Stimulated activated CD4-positive, alpha-beta T cell treated with anti-CD3 and anti-CD28 coated beads, Interleukin-15, amount 100 ng/mL, for 1 hour (primary cell): ENCODE measurements at places on chromosomes 13 and 19.
A peak's percentile ranks its signal among the peaks of the same experiment; 100 is the strongest.

- DNase-seq: no peak
Observed at GRCh38 chr19:48757741-48758144, 2.4 kb downstream of the FGF21 start.

- no peak for DNase-seq
Observed at GRCh38 chr19:6531956-6532243, 1.1 kb downstream of the TNFSF9 start.

- DNase-seq: no peak
Observed at GRCh38 chr13:49536144-49536873, 40.6 kb downstream of the PHF11 start.

DNA sequence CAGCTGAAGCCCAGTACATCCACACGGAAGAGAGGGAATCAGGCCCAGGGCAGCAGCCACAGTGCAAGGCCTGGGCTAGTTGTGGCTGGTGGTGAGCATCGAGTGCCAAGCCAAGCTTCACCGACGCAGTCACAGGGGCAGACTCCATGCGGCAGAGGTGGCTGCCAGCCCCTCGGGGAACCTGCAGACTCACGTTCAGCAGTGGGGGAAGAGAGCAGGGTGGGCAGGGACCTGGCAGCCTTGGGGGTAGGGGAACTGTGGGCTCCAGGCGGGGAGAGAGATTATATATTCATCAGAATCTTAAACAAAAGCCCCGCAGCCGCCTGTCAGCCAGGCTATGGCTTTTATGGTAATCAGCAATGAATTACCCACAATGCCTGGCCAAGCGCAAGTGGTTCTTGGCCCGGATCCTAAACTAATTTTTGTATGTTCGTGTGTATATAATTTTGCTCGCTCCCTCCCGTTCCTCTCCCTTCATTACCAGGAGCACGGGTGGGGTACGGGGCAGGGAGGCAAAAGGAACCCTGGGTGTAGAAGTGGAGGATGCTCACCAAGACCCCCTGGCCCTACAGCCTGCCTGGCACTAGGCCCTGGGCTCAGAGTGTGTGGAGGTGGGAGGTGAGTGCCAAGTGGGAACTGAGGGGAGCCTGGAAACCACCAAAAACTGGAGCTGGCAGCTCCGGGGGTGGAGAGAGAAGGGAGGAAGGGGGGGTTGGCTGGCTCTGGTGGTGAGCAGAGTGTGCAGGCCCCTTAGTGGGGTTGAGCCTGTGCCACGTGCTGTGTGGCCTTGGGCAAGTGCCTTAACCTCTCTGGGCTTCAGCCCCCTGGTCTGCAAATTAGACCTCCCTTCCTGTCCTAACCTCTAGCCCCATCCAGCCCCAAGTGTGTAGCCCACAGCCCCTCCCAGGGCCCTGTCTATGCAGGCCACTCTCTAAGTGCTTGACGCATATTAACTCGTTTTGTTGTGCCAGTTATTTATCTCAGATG is 31.9 kb downstream of the PTPRS start:
- DNase-seq: no peak

- peak; percentile 8 for DNase-seq
Observed at GRCh38 chr13:74040200-74040599, 94.0 kb downstream of the KLF12 start.

- DNase-seq: no peak
Observed at GRCh38 chr19:18611327-18612050, 1.2 kb upstream of the TMEM59L start.

DNA sequence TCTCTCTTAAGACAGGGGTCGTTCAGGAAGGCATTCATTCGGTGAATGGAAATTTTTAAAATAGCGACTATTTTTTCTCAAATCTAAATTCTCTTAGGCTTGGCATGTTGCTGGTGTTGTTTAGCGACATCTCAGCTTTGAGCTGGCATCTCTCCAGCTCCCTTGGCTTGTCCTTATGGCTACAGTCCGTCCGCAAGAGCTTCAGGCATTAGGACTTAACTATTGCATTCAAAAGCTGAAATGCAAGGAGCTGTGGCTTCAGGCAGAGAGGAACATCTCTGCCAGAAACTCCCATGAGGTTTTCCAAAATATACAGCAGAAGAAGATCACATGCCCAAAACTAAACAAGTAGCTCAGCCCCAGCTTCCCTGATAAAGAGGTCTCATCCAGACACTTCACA is 578.5 kb downstream of the EFNB2 start:
- no peak for DNase-seq

GRCh38 chr19:5627395-5627904 is 4.6 kb downstream of the SAFB start:
- DNase-seq: no peak

GRCh38 chr13:37059848-37060192 is 332 bp upstream of the SUPT20H start:
- DNase-seq: no peak

DNA sequence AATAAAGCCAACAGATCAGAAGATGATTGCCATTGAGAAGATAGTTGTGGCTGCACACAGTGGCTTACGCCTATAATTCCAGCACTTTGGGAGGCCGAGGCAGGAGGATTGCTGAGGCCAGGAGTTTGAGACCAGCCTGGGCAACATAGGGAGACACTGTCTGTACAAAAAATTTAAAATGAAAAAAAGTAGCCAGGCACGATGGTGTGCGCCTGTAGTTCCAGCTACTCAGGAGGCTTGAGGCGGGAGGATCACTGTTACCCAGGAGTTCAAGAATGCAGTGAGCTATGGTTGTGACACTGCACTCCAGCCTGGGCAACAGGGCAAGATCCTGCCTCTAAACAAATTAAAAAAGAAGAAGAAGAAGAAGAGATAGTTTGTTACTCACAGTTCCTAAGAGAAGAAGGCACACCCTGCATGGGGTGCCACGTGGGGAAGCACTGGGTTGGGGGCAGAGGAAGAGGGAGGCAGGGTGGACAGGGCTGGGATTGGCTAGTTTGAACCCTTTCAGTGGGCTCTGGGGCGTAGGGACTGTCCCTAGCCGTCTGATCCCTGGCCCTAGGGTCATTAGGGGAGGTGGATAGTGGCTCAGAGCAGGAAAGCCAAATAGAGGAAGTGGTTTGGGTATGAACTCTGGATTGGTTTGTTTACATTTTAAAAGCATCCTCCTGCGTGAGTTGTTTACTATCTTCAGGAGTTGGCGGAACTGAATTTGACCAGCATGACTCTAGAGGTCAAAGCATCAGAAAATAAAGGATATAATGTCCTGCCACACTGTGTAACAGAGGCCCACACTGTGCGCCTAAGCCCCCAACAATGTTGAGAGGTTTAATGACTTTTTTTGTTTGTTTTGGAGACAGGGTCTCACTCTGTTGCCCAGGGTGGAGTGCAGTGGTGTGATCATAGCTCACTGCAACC is 60.5 kb upstream of the MEDAG start:
- DNase-seq: no peak

DNA sequence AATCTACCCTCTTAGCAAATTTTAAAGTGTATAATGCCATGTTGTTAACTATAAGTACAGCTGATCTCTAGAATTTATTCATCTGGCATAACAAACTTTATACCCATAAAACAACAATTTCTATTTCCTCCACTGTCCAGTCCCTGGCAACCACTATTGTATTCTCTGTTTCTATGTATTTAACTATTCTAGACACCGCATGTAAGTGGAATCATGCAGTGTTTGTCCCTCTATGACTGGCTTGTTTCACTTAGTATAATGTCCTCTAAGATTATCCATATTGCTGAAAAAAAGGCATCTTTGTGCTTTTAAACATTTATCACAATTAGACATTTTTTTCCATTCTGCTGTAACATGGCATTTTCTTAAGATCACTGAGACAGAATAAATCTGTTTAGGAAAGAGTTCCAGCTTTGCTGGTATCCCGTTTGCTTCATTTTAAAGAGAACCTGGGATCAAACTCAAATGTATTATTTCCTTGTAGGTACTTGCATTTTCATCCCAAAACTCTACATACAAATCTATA is 1191.0 kb downstream of the SLITRK5 start:
- DNase-seq: no peak

DNA sequence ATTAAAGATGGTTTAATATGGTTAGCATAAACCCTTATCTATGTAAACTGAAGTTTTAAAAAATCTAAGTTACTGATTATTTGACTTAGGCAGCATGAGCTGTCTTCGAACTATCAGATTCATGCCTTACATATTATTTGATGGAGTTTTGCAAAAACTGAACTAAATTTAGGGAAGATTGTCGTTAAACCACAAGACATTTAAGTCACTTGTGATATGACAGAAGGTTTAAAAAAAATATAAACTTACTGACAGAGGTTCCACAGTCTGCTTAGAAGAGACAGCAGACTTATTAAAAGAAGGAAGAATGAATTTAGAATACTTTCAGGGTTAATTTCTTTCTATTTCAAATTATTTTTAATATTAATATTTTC is 110.9 kb upstream of the FRY start:
- DNase-seq: no peak

GRCh38 chr13:111344471-111345191 is 24.2 kb downstream of the TEX29 start:
- no peak for DNase-seq

- DNase-seq: no peak
Observed at GRCh38 chr13:74979703-74980102, 502.3 kb downstream of the TBC1D4 start.

DNA sequence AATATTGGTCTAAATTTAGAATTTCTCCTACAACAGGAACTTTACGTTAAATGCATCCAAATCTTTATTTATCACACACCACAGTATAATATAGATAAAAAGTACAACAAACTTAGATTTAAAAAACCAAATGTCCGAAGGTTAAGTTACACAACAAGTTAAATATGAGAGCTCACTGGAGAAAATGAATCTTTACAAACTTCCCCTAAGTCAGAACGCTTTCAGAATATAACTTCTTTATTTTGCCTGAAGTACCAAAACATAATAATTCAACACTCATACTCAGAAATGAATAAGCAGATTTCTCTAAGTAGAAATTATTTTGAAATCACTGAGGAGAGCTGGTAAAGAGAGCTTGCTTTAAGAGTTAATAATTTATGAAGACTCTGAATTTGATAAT is 33.8 kb downstream of the TSC22D1 start:
- DNase-seq: no peak

GRCh38 chr13:46663206-46664037 is 110.5 kb downstream of the LRCH1 start:
- DNase-seq: no peak

- peak; percentile 43 for DNase-seq
Observed at GRCh38 chr19:54390942-54391577, 24.2 kb upstream of the TTYH1 start.

DNA sequence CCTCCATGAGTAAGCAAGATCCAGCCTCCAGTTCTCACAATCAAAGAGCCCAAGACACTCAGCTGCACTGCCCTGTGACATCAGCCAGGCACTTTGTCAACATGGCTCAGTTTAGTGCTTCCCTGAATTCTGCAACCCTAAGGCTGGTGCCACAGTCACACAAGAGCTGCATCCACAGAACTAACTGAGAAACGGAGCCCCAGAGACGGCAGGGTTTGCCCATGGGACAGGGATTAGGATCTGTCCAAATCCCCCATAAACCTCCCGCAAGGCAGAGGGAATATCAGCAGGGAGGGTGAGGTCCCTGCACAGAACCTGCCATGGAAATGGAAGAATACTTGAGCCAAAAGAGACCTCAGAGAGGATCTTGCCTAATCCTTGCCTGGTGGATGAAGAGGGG is 70.4 kb upstream of the UQCRFS1 start:
- no peak for DNase-seq

DNA sequence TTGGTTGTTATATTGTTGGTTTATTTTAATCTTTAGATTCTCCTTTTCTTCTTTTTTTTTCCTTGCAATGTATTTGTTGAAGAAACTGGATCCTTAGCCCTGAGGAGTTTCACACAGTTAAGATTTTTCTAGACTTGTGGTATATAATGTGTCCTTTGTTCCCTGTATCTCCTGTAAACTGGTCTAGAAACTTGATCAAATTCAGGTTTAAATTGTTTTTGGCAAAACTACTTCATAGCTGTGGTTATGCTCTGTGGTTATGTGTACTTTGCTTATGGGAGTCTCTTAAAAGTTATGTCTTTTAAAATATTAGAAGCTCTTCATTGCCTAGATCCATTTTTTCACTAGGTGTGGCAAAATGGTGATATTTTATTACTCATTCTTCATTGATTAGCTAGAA is 3.7 kb upstream of the MTRF1 start:
- no peak for DNase-seq

GRCh38 chr19:51706885-51707284 is 13.8 kb downstream of the SPACA6 start:
- DNase-seq: no peak

GRCh38 chr13:45370922-45371406 is 30.0 kb upstream of the TPT1 start:
- peak; percentile 23 for DNase-seq

DNA sequence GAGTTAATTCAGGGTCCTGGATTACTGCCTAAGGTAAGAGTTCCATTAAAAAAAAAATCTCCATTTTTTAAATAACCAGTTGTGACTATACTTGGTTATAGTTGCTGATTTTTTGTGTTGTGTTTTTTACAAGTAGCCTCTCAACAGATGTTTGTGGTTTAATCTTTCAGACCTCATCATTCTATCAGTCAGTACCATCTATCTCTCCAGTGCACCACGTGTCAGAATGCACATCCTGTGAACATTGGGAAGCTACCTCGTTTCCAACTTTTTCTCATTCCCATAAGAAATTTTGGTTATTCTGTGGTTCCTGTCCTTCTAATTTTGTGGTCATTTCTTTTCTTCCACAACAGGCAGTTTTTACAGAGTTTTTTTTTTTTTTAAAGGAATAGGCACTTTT is 39.2 kb downstream of the WDFY2 start:
- no peak for DNase-seq

DNA sequence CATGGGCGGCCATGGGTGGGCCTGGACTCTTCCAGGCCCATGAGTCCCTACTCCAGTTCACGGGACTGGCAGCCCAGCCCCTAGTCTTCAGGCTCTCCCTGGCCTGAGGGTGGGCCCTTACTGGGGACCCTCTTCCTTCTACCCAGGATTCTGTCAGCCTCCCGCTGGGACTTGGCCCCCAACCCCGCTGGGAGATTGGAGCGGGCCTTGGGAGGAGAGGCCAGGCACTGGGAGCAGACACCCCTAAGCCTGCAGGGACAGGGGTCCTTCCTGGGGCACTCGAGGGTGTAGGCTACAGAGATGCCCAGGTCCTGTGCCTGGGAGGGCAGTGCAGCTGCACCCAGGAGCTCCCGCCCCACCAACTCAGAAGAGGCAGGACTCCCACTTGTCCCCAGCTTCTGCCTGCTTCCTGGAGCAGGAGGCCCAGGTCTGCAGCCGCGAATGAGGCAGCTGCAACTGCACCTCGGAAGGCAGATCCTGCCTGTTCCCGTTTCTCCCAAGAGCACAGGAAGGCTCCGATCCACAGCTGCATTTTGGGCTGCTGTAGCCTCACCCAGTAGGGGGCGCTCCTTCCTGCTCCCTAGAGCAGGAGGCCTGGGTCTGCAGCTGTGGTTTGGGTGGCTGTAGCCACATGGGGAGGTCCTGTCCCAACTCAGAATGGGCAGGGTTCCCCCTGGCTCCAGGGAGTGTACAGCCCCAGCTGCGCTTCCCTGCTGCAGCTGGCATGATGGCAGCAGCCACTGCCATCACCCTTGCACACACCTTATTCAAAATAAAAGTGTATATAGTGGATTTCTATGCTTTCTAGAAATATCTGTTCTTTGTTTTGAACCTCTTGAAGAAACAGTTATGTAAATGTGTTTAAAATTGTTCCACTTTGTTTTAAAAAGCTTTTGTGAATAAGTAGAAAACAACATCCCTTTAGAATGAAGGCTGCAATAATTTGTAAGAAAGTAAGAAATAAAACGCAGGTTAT is 46.8 kb downstream of the TEX26 start:
- peak; percentile 8 for DNase-seq
